ENCODE measurements at places on chromosomes 16 and 17.

DNA sequence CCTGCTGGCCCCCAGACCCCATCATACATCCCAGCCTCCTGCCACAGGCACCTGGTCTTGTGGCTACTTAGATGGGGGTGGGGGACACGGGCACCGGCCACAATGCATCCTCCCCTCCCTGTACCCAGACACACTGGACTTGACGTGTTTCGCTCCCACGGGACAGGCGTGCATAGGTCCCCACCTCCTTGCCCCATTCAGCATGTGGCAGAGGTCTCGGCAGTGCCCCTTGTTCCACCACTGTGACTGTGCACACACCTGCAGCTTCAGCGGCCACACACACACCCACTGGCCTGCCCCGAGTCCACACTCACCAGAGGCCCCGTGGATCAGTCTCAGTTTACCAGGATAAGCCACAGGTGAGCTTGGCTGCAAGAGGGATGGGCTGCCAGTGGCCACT lies 109.6 kb downstream of the ENGASE start:
- no peak for DNase-seq

- DNase-seq: no peak
These were observed 3.5 kb upstream of the CNEP1R1 start for GRCh38 chr16:50021544-50021943.

GRCh38 chr17:692116-692515 lies 22.5 kb downstream of the VPS53 start:
- DNase-seq: no peak

GRCh38 chr16:6722786-6723185 lies 609.9 kb upstream of the RBFOX1 start:
- no peak for DNase-seq

GRCh38 chr17:35773679-35774425 lies 13.2 kb downstream of the C17orf50 start:
- no peak for DNase-seq

DNA sequence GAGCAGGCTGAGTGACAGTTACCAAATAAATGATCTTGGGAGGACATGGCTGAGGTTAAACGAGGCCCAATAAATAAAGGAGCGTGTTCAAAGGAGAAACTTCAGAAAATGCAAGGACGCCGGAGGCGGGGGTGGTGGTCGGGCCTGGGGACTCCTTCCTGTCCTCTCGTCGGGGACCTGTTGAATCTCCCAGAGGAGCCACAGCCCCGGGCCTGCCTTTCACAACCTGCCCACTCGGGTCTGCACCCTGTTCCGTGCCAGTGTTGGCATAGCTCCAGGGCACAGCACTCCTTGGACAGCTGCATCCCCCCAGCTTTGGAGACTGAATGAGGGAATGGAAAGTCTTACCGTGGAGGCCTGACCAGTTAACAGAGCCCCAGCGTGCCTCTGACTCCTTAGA lies 8.1 kb upstream of the TBX4 start:
- no peak for DNase-seq

DNA sequence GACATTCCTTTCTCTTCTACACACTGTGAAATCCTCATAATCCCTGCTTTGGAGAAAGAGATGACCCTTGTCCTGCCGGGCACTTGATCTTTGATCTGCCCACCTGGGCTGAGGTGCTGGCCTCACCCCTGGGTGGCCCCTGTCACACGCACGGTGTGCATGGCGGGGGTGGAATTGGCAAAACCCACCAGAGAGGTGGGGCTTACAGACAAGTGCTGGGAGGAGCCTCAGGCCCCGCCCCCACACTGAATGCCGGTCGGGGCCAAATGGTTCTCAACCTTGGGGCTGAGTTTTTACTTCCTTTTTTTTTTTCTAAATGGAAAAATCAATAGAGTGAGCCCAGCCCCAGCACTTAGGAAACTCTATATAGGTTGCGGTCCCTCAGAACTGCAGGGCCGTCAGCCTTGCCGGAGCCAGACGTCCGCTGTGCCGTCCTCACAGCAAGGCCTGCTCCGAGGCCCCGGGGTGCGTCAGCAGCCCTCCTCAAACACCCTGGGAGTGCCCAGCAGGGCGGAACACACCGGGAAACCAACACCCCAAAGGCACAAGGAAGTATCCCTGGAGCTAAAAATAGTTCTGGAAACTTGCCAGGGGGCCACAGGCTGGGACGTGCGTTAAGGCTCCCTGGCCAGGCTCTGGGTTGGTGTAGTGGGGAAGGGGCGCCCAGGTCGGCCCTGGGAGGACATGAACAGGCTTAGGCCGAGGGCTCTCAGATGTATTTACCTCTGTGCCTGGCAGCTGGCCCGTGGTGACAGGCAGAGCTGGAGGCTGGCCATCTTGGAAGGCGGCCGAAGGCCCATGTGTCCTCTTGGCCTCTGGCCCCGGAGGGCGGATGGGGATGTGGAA lies 11.0 kb downstream of the GPRC5C start:
- DNase-seq: no peak

DNA sequence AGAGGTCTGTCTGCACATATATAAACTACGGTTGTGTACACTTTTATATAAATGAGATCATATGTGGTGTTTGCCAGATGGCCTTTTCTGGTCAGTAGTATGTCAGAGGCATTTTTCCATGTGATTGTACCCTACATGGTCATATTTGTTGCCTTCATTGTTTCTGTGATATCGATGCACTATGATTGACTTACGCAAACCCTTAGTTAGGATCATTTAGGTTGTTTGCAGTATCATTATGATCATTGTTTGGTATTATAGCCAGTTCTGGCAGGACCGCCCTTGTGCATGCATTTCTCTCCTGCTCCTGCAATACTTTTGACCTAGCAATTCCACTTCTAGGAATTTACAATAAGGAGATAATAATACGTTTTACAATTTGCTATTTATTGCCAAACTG lies 169.1 kb downstream of the MSI2 start:
- no peak for DNase-seq

- DNase-seq: no peak
These were observed 571.5 kb upstream of the PSMD7 start for GRCh38 chr16:73725156-73725555.

GRCh38 chr17:79834565-79835469 lies 4.4 kb downstream of the CBX4 start:
- peak; percentile 35 for DNase-seq

- DNase-seq: no peak
These were observed 1.7 kb downstream of the VTN start for GRCh38 chr17:28368306-28368831.

GRCh38 chr17:42018339-42018738 lies 1.1 kb upstream of the DNAJC7 start:
- no peak for DNase-seq

- DNase-seq: no peak
These were observed 127.5 kb downstream of the SOCS1 start for GRCh38 chr16:11128211-11129141.

GRCh38 chr17:7843536-7844291 lies 9.7 kb downstream of the KDM6B start:
- peak; percentile 86 for DNase-seq
